ENCODE measurements at places on chromosomes 16 and 17.

GRCh38 chr16:80547145-80547544, 6.4 kb downstream of the DYNLRB2 start:
- DNase-seq = no peak

DNA sequence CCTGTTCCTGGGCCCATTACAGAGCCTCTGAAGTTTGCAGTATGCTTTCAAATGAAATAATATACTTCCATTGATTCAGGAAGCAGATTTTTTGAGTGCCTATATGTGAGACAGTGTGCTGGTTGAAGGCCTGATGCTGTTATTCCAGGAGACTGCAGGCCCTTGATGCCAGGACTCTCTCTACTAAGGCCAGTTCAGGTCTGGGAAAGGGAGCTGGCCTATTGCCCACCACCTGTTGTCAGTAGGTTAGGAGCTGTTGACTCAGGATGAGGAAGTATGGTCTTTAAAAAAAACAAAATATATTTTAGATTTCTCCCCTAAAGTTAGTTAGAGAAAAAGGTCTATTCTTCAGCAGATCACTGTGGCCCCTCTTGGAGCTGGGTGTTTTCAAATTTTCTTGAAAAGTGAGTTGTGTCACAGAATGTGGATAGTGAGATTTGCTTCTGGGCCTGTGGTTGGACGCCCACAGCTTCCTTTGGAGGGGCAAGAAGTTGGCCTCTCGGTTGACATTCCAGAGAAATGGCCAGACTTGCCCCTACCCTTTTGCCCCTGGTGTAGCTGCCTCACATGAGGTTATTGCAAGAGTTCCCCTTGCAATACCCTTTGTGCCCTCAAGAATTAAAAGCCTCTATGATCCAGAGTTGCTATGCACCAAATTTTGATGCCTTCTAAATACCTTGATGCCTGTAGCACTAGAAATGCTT, 7.9 kb downstream of the ESRP2 start:
- DNase-seq = no peak

GRCh38 chr17:81523402-81524038, 4.7 kb upstream of the FSCN2 start:
- DNase-seq = no peak

GRCh38 chr17:40678902-40679522, 14.0 kb upstream of the KRT222 start:
- DNase-seq = no peak

GRCh38 chr17:44266402-44267164, 1.4 kb downstream of the SLC4A1 start:
- DNase-seq = no peak

GRCh38 chr17:40541873-40542557, 23.3 kb downstream of the CCR7 start:
- DNase-seq = no peak

DNA sequence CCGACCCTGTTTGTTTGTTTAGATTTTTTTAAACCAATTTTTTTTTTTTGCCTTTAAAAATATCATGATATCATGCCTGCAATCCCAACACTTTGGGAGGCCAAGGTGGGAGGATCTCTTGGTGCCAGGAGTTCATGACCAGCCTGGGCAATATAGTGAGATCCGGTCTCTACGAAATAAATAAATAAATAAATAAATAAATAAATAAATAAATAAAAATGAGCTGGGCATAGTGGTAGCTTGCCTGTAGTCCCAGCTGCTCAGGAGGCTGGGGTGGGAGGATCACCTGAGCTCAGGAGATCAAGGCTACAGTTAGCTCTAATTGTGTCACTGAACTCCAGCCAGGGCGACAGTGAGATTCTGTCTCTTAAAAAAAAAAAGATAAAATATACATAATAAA, 8.1 kb upstream of the IGF2BP1 start:
- no peak for DNase-seq

- DNase-seq = no peak
These were observed 17.8 kb downstream of the MSI2 start for GRCh38 chr17:57274162-57274561.

DNA sequence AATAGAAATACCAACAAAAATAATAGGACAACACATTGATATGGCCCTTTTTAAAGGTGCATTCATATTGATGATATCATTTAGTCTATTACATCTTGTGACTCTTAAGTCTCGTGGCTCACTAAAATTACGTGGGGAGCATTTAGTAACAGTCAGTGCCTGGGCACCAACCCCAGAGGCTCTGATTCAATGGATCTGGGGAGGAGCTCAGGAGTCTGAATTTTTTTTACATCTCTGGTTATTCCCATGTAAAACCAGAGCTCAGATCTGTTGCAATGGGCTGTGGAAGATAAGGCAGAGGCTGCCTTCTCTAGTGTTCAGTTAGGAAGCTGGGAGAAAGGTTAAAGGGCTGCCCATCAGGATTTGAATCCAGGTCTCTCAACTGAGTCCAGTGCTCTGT, 549.9 kb upstream of the CDH5 start:
- no peak for DNase-seq

DNA sequence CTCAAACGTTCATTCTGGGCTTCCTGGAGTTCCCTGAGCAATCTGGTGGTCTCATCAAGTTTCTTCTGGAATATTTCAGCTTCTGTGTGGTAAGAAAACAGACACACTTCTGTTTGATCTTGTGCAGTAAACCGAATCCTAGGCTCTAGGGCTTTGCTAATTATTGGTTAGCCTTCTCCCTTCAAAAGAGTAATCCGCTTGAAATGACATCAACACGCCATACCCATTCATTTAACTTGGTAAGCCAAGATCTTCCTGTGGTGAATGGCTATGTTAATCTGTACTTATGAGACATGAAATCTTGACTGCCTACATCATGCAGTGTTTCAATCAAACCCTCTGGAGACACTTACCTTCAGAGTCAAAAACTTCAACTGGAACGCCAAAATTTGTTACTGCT, 48.5 kb downstream of the BRD7 start:
- DNase-seq = no peak

DNA sequence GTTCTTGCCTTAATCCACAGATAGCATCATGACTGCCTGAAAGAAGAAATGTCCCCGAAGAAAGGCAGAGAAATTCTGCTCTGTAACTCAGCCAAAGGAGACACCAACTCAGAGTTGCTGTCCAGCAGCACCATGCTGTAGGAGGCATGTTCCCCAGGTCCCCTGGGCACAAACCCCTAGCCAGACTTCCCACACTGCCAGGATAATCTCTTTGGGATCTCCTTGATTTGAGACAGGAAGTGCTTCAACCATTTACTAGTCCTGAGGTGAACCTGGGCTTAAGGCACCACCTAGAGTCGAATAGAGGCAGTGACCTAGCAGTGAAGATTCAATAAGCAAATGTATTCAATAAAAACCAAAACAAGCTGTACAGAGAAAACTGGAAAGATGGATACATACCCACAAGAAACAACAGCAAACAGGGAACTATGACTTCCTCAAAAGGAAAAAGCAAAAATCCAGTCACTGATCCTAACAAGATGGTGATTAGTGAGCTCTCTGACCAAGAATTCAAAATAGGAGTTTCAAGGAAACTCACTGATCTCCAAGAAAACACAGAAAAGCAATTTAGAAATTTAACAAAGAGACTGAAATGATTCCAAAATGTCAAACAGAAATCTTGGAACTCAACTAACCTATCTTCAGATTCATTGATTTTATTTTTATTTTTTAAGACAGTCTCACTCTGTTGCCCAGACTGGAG, 5.7 kb downstream of the OR4D2 start:
- DNase-seq = peak; percentile 73

GRCh38 chr16:9091867-9092281, 430 bp downstream of the HAPSTR1 start:
- peak; percentile 38 for DNase-seq
